ENCODE measurements at places on chromosomes 5 and 9.

- DNase-seq, result no peak
Measured at GRCh38 chr5:24162343-24162742, 482.4 kb downstream of the CDH10 start.

DNA sequence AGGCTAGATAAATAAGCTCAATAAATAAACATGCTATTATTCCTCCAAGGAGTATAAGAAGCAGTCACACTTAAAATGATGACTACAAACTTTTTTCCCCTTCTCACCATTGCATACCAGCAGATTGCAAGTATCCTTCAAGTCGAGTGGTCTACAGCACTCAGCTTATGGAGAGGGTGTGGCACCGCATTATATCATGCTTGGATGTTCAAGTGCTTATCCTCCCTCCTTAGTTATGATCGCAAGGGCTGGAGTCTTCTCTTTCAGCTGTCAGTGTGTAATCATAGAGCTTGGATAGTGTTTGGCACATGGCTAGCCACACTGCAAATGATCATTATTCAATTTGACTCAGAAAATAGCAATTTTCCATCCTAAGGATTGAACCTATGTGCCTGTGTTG lies 124.0 kb downstream of the CARTPT start:
- DNase-seq, result no peak

- DNase-seq, result no peak
Measured at GRCh38 chr9:120868339-120868675, 8.7 kb downstream of the PHF19 start.

DNA sequence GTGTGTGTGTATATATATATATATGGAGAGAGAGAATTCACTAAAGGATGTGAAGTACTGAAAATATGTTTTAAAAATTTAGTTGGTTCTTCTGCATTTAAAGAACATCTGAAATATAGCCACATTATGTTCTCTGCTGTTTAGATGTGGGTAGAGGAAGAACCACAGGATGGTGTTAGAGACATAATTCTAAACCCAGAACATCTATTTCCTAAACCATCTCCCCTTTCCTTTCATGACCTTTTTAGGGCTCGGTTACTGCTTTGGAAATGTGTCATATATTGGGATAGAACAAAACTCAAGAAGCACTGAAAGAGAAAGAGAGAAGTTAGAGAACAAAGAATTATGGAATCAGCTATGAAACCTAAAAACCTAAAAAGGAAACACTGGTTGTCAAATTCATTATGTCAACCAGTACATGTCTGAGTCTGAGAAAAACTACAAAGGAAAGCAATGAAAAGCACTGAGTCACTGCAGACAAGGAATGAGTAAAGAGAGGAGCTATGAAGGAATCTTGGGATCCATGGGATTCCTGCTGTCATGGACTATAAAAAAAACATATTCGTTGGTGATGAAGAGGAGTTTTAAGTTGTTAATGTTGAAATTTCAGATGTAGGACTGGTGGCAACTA lies 28.4 kb downstream of the SLC12A2 start:
- DNase-seq, result no peak

- DNase-seq, result no peak
Measured at GRCh38 chr5:57450991-57451876, 31.4 kb downstream of the ACTBL2 start.

GRCh38 chr9:109274884-109275730 lies 45.8 kb downstream of the EPB41L4B start:
- no peak for DNase-seq

- DNase-seq, result no peak
Measured at GRCh38 chr5:54275361-54275760, 35.0 kb downstream of the ARL15 start.

- DNase-seq, result no peak
Measured at GRCh38 chr9:95045751-95046150, 271.8 kb downstream of the FANCC start.

DNA sequence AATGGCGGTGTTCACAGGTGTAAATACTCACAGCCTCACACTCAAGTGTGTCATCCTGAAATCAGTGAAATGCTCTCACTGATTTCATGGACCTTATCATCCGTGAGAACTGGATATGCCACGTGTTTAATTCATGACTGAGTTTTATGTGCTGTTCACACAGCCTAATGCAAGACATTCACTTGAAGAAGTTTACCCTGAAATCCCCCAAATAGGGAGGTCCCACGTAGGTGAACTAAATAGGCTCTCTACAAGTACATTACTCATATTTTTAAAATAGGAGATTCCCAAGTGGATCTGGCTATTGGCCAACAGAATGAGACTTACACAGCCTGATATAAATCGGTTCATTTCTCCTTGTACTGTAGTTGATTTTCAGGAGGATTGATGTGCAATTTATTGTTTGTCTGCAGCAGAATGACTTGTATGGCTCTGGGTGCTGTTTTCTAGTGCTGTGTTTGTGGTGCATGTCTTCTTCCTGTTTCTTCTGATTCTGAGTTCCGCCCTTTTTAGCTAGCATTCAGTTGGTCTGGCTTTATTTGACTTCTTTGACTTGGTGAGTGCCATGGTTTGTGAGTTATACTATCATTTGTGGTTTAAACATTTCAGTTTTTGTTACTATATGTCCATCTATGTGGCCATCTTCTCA lies 25.1 kb downstream of the TRIO start:
- no peak for DNase-seq

DNA sequence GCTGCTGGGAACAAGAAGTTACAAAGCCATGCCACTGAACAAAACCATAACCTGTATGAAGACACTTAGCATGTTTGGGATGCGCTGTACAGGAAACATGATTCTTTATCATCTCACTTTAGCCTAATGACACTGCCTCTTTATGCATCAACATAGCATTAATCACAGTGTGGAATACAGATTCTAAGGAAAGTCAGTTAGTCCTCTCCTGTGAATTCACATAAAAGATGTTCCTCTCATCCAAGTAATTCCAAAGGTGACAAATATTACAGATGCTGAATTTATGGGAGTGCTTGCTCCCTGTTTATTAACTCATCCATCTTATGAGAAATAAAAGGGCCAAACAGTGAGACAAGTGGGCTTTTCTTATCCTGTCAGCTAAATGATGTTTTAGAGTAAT lies 1677.7 kb downstream of the EFNA5 start:
- DNase-seq, result no peak

- no peak for DNase-seq
Measured at GRCh38 chr9:130368631-130369103, 76.1 kb upstream of the ASS1 start.

- DNase-seq, result no peak
Measured at GRCh38 chr5:91487420-91487819, 104.3 kb upstream of the ARRDC3 start.

- no peak for DNase-seq
Measured at GRCh38 chr5:101806410-101806809, 489.7 kb downstream of the SLCO4C1 start.

DNA sequence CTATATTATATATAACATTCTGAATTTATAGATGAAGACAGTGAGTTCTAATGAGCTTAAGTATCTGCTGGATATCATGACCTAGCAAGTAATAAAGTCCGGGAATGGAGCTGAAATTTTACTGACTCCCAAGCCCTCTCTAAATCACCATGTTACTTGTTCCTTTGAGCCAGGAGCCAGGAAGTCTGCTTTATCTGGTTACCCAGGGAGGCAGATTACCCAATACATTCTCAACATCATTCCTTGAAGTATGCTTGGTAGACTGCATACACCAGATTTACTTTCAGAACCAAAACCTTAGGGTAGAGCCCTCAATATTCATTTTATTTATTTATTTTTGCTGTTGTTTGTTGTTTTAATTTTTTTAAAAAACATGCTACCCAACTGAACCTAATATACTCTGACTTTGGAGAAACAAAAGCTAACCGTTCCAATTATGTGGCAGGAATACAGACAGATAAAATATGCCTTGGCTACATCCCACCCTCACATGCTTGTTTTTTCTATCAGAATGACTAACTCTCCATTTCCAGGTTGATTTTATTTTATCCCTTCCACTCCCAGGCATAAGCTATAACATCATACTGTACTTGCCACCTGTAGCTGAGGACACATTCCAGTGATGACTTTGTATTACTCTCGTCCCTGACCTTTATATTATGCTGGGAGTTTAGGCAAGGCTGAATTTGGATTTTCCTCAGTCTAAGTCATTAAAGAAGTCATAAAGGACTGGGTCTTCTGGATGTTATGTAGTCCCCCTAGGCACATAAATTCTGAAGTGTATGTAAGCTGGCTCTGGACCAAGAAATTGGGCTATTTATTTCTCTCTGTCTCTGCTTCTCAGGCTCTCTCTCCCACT lies 82.0 kb downstream of the YIPF5 start:
- DNase-seq, result no peak

DNA sequence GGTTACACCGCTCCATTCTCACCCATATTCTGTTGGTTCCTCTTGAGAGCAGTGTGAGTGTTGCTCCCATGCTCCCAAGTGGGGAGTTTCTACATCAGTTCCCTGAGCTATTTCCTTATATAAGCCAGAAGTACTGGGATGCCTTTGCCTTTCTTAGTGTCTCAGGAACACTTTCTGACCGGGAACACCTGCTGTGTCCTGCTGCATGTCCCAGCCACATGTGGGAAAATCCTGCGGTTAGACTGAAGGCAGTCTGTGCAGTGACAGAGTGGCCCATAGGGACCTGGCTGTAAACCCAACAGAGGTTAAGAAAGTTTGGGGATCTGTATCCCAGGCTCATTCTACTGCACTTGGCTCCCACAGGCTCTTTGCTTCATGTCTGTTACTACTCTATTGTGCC lies 126.0 kb downstream of the EGFLAM start:
- DNase-seq, result no peak

DNA sequence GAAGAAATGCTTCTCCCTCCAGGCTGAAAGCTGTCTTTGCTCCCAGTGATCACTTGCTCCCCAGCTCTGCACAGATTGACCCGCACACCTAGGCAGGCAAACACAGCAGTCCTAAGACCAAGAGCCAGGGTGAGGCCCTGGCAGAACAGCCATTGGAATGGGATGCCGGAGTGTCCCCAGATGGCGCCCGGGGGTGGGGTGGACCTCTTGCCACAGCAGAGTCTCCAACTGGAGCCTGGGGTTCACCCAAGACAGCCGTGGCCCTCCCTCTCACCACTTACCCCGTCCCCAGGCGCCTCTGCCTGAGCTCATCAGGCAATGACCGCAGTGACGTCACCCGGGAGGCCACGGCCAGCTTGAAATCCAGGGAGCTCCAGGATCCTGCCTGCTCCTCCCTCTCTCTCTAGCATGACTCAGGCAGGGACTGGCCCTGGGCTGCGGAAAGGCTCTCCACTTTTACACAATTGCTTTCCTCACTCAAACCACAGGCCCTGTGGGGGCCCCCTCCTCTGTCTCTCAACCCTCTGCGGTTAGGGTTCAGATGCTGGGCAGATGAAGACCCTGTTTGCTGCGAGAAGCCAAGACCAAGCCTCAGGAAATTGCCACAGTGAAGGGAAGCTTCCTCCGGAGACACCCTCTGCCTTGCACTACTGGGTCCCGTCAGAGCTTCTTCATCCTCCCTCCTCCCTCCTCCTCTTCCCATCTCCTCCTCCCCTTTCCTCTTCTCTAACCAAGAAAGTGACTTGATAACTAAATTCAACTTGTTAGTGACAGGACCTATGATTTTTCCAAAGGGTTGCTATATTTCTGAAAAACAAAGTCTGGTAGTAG lies 24.3 kb upstream of the PTGES start:
- peak; percentile 35 for DNase-seq

GRCh38 chr5:95617057-95617456 lies 2.8 kb upstream of the GPR150 start:
- no peak for DNase-seq

DNA sequence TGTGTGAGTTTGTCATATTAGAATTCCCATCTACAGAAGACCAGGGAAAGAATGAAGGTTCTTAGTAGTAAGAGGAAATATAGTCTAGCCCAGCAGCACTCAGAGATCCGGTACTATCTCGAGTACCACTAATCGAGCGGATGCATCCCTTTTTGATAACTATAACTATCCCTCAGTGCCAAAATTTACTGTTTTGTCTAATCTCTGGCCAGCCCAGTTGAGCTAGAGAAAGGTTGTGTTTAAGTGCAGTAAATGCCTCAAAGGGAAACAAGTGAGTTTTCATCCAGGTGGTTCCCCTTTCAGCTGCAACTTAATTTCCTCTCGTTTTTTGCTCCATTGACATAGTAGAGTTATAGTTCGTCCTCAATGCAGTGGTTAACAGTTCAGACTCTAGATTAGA lies 146.7 kb downstream of the GPBP1 start:
- DNase-seq, result no peak

DNA sequence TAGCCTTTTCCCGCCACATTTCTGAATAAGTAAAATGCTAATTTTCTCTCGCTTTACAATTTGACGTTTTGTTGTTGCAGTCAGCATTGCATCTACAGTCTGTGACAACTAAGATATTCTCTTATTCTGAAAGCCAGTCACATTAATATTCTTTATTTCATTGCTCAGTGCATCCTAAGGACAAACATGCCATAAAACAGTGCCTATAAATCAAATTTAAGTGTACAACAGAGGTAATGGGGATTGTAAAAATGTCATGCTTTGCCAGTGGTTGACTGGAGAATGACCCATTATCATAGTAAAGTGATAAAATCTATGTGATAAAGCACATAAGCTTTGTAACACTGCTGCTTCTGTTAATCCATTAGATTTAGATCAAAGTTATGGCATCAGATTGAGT lies 1850.0 kb upstream of the ACO1 start:
- no peak for DNase-seq

DNA sequence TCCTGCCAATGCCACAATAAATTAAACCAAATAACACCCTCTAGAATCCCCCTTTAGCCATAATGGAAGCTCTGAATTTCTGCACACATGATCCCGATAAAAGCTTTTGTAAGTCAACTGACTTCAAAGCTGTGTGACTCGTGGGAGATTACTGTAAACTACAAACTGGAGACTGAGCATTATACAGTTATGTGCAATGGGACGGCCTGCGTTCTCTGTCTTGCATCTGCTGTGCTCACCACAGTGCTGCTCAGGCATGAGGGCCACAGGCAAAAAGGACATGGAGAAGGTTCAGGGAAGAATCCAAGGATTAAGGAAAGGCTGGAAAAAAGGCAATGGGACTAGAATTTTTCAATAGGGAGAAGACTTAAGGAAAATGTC lies 184.2 kb downstream of the FANCC start:
- no peak for DNase-seq

DNA sequence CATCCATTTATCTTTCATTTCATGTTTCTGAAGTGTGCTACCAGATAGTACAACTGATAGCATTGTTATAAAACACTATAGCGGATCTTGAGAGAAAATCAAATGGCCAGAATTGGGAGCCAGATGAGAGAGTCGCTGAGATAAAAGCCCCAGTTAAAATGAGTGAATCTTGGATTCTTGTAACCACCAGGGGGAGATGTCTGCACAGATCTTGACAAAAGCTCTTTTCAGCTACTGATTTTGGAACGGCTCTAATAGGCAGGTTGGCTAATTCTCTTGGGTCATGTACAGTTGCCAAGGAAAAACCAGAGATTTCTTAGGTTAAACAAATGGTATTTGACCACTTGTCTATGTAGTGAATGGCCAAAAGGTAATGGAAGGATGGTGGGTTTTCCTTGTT lies 21.7 kb downstream of the F2RL2 start:
- peak; percentile 62 for DNase-seq

Measured in HEK293T (cell line).